ENCODE measurements at places on chromosomes 2 and 18. TPM values are rescaled to one million over a fixed set of nuclear protein-coding genes. Genes with fewer than 3 reads are reported as not detected.

RBKS gene
- total RNA-seq = 2.1 TPM

ACKR3 gene
- total RNA-seq = 49.7 TPM

GRCh38 chr18:63298400-63299365 lies 20.9 kb downstream of the BCL2 start:
- H3K4me1 ChIP-seq = no peaks in the 10 kb centered on the region
- H3K4me3 ChIP-seq = no peak overlapping the region
- no peaks in the 10 kb centered on the region for H3K27me3 ChIP-seq
- H3K36me3 ChIP-seq = no peaks in the 10 kb centered on the region
- H3K27ac ChIP-seq = no peak overlapping the region

- DNase-seq = no peak
- no peak overlapping the region for H3K27ac ChIP-seq
- no peaks in the 10 kb centered on the region for H3K27me3 ChIP-seq
- H3K36me3 ChIP-seq = no peaks in the 10 kb centered on the region
- H3K4me3 ChIP-seq = no peak overlapping the region
Observed at GRCh38 chr2:129895526-129896082, 83.9 kb upstream of the RAB6C start.

GRCh38 chr18:11981192-11981542 lies at the start of gene IMPA2:
Gene IMPA2, plus strand, starts transcription at chr18:11981507. Its CDS starts 163 bp downstream, at chr18:11981670.
- H3K4me3 ChIP-seq = peak within 1 kb of the TSS; percentile 97
- H3K27me3 ChIP-seq = no peaks in the 10 kb centered on the region
- no peak for DNase-seq
- H3K27ac ChIP-seq = peak within 1 kb of the TSS; percentile 95

DNA sequence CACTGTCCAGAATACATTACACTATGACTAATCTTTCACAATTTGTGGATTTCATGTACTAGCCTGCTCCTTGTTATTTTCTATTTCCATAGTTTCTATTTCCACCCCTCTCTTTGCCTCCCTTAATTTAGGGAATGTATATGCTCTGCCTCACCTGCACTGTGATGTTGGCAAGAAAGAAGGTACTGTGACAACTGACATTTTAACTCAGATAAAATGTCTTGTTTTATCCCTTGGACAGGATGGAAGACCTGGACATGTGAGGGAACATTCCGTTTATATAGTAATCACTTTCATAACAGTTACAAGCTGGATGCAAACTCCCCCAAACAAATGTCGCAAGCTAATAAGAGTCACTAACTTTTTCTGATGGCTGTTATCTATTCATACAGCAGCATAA lies 21.5 kb upstream of the DSG3 start:
- no peaks in the 10 kb centered on the region for H3K27me3 ChIP-seq
- no peak overlapping the region for H3K4me3 ChIP-seq
- no peaks in the 10 kb centered on the region for H3K36me3 ChIP-seq
- no peak overlapping the region for H3K27ac ChIP-seq
- DNase-seq = no peak

DNA sequence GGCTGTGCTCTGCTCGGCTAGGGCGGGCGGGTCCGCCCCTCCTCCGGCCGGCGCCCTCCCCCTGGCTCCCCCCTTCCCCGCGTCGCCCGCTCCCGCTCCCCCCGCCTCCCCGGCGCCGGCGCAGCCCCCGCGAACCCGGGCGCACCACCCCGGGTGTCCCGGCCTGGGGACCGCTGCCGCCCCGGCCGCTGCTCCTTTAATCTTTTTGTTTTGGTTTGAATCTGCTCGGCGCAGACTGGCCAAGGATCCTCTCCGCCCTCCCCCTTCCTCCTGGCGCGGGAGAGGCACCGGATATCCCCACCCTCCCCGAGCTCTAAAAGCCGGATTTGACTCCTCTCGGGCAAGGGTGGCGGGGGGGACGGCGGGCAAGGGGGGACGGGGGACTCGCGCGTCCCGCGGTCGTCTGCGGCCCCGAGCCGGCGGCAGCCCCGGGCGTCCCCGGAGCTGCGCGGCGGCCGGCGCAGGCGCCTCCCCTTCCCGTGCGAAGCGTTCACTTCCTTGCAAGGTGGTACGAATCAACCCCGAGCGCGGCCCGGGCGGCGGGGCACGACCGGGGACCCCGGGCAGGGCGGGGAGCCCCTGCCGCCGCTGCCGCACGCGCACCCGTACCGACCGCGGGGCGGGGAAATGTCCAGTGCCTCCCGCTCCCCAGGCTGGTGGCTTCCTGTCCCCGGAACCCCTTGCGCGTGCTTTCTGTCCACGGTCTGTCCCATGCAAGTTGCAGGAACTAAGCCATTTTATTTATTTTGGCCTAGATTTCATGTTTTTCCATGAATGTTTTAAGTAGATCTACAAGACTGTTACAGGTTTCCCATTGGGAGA lies at the start of gene PTGR3:
TSS of gene PTGR3 (minus strand) at position 11 of the 822 bp plus-strand sequence. CDS start 81 bp downstream, outside the sequence.
- peak within 1 kb of the TSS; percentile 94 for H3K27ac ChIP-seq
- peaks cover 61% of the 10 kb centered on the region for H3K4me1 ChIP-seq
- H3K36me3 ChIP-seq = no peaks in the 10 kb centered on the region
- H3K4me3 ChIP-seq = peak within 1 kb of the TSS; percentile 73

- H3K4me3 ChIP-seq = no peak overlapping the region
- H3K27ac ChIP-seq = no peak overlapping the region
- DNase-seq = no peak
- H3K27me3 ChIP-seq = no peaks in the 10 kb centered on the region
Observed at GRCh38 chr2:42547446-42548295, 20.8 kb upstream of the MTA3 start.

- no peaks in the 10 kb centered on the region for H3K27me3 ChIP-seq
- no peak for DNase-seq
- no peaks in the 10 kb centered on the region for H3K4me1 ChIP-seq
- H3K4me3 ChIP-seq = no peak overlapping the region
- no peaks in the 10 kb centered on the region for H3K36me3 ChIP-seq
Observed at GRCh38 chr2:142112757-142113221, 18.0 kb downstream of the LRP1B start.

- no peaks in the 10 kb centered on the region for H3K27me3 ChIP-seq
- DNase-seq = no peak
- no peak overlapping the region for H3K4me3 ChIP-seq
- no peaks in the 10 kb centered on the region for H3K4me1 ChIP-seq
- H3K27ac ChIP-seq = no peak overlapping the region
- H3K36me3 ChIP-seq = no peaks in the 10 kb centered on the region
Observed at GRCh38 chr2:44741507-44741906, 200.0 kb upstream of the SIX3 start.

All from right atrium auricular region (tissue), 2 donors.